Activated CD4-positive, alpha-beta T cell treated with anti-CD3 and anti-CD28 coated beads, Interleukin-2, amount 50 U/mL, for 1 hour (primary cell): ENCODE measurements at places on chromosomes 12 and 14.

DNA sequence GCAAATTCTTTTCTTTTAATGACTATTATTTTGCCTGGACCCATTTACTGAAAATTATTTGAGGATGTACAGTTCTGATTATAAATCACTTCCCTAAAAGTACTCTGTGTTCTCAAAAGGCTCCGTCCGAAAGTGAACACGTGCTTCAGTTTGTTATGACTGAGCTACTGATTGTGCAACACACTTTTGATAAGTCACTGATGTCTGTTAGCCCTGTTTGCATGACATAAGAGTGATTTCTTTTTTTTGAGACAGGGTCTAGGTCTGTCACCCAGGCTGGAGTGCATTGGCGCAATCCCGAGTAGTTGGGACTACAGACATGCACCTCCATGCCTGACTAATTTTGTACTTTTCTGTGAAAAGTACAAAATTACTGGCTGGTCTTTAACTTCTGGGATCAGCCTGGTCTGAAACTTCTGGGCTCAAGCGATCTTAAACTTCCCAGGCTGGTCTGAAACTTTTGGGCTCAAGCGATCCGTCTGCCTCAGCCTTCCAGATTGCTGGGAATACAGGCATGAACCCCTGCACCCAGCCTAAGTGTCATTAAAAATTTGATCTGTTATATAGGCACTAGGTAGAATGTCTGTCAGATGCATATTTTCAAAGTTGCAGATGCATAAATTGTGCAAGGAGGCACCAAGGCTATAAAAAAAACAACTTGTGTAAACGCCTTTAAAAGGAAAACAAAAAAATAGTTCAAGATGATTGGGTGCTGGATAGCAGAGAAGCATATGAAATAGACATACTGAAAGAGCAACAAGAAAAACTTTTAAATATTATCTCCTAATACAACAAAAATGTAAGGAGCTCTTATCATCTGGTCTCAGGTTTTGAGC is 111.5 kb downstream of the SRGAP1 start:
- no peak for DNase-seq

DNA sequence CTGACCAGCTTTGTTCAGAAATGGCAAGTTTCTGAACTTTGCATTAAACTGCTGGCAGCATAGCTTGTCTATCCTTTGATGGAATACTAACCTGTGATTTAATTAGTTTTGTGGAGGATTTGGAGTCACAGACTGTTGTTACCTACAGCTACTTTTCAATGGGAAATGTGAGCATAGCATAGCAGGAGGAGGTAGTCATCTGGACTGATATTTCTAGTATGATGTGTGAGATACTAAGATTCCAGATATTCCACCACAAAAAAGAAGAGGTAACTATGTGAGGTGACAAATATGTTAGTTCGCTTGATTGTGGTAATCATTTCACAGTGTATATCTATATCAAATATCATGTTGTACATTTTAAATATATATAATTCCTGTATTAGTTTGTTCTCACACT is 833.0 kb downstream of the SLC6A15 start:
- DNase-seq = no peak

DNA sequence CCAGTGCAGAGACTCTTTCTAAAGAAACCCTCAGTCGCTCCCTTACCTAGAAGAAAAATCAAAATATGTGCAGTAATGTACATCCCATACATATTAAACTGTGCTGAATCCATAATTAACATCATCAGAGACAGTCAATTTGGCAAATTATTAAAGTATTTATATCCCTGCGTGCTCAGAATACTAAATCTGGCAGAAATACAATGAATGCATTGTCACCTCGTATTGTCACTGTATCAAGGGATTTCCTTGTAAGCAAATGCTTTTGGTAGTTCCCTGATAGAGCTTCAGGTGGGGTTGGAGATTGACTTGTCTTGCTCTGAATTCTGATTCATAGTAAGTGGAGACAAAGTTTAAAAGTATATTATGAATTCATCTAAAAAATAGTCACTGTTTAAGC is 319.1 kb downstream of the PPFIA2 start:
- no peak for DNase-seq

DNA sequence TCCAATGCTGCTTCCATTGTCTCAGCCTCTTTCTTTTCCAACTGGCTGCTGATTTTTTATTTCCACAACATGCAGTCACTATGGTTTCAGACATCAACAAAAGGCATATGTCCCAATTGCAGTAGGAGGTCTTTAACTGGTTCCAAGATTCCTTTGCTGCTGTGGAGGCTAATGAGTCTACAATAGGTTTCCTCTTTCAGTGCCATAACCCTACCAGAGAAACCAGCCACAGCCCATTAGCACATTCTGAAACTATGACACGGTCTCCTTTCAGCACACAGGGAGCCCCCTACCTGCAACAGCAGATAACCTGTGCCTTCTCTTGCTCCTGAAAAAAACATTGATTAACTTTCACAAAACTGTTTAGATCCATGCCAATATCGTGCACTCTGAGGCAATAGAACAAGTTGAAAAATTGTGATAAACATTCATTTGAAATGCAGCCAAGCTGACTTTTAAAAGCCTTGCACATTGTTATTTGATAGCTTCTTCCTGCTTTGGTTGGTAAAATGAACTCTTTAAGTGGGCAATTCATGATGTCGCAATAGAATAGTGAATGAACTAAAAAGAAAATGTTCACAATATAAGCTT is 32.4 kb downstream of the PLEKHG7 start:
- DNase-seq = no peak

- DNase-seq = no peak
Observed at GRCh38 chr12:30905463-30906009, 21.0 kb upstream of the TSPAN11 start.

- no peak for DNase-seq
Observed at GRCh38 chr14:101870273-101870939, 94.0 kb upstream of the DYNC1H1 start.

GRCh38 chr12:47736216-47736615 is 10.9 kb upstream of the ENDOU start:
- DNase-seq = no peak

- no peak for DNase-seq
Observed at GRCh38 chr12:52657250-52657902, 5.4 kb upstream of the KRT2 start.

DNA sequence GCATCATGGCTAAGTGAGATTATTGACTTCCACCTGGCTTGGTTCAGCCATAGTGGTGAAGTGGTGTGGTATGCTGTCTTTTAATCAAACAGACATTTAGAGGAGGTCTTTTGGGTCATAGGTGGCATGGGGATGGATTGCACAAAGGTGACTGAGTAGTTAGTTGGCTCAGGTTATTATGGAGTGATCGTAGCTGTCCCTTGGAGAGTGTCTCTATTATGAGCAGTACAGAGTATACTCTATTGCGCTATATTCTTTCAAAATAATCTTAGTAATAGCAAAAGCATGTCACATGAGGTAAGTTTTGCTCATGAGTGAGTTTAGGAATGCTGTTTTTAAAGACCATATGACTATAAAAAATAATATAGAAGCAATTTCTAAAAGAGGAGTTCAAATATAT is 60.4 kb downstream of the RASSF8 start:
- DNase-seq = no peak

GRCh38 chr14:103232031-103232808 is 101.8 kb upstream of the EIF5 start:
- no peak for DNase-seq

GRCh38 chr12:82325540-82326336 is 32.4 kb downstream of the CCDC59 start:
- DNase-seq = no peak

DNA sequence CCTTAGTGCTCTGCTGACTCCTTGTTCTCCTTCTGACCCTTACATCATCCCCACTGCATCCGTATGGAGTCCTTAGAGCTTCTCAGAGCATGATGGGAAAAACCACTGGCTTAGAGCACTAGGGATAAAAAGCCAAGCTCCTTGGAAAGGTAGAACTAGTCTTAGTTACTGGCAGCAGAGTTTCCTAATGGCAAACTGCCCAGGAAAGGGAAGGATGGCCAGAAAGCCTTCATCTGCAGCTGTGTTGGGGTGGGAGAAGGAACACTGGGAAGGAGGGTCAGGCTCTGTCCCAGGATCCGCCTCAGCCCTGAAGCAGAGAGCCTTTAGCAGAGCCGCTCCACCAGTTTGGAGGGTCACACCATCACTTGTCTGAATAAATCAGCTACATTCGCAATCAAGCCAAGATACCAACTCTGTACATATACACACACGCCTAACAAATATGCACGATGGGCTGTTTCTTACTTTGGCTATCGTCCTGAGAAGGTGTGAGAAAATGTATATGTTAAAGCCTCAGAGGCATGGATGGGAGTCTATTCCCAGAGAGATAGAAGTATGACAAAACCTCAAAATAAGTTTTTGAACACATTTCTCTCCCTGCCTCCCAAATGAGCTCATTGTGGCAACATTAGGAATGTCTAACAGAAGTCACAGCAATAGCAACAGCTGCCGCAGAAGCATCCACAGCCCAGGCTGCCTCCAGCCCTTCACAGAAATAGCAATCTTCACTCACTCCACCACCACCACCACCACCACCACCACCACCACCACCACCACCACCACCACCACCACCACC is 18.6 kb upstream of the GALNT8 start:
- DNase-seq = no peak

GRCh38 chr14:60276347-60276746 is 27.3 kb downstream of the PPM1A start:
- DNase-seq = no peak

DNA sequence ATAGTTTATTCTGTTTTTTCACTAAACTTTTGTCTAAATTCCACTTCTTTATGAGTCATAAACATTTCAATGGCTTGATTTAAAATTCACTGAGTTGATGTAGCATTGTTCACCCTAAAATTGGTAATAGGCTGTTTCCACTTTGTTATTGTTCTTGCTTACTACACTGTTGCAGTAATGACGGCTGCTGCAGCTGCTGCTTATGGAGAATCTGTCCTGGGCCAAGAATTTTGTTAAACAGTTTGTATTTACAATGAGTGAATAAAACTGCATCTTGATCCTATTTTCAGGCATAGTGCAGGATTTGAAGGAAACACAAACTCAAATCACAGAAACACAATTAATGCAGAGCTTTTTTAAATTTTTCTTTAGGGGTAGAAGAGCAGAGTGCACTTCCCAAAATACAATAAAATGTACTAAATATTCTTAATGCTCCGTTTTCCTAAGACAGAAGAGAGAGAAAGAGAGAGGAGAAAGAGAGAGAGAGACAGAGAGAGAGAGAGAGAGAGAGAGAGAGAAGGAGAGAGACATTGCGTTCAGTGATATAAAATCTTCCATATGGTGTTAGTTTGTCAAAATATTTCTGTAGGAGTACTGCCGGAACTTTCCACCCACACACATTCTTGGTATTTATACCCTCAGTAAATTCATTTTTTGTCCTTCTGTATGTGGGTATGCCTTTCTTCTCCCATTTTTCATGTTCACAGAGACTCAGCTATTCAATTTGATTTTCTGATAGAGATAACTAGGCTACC is 266.4 kb downstream of the LRFN5 start:
- DNase-seq = no peak
